ENCODE measurements at places on chromosomes 6 and 20. TPM values are rescaled to one million over a fixed set of nuclear protein-coding genes. Genes with fewer than 3 reads are reported as not detected.

PXDC1 gene
- 7.2 TPM for total RNA-seq

TRIM31 gene
- 0.12 TPM for total RNA-seq

PHF3 gene
- 72.6 TPM for total RNA-seq

GHRH gene
- total RNA-seq: not detected

EYA2 gene
- total RNA-seq: not detected

ANKEF1 gene
- 4.2 TPM for total RNA-seq

- DNase-seq: no peak
These were observed 337.0 kb downstream of the THBS2 start for GRCh38 chr6:168916576-168917211.

DNA sequence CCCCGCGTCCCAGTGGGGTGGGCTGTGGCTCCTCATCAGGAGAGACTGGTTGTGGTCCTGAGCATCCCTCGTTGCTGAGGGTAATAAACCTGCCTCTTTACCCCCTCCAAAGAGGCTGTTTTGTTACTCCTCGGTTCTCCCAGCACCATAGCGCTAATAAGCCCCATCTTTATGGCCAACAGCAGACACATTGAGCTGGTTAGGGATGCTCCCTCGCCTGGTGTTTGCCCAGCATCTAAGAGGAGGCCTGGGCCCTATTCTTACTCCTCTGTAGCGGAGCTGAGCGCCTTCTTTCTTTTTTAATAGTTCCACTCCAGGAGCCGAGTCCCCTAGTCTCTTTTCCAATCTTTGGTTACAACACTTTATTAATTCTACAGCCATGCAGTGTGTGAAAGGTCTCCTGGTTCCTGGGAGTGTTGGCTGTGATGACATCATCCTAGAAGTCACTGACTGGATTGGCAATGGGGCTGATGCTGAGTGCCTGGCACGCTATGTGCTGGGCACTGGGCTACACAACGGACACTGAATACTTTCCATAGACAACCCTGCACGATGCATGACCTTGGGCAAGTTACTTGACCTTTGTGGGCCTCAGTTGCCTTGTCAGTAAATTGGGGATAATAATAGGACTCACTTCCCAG is 50.6 kb upstream of the CCDC167 start:
- no peak for DNase-seq

DNA sequence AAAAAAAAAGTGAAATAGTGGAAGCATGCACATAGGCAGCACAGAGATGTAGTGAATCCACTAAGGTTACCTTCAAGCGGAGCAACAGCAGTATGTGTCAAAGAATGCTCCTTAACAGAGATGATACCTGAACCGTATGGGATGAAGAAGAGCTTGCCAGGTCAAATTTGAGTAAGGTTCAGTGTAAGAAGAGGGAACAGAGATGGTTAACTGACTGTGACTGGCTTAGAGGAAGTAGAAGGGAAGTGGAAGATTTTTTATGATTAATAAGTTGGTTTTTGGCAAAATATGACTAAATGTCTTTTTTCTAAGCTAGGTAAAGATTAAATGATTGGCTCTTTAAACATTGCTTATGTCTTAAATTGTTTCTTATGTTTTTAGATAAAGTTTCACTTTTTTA is 52.6 kb upstream of the C20orf144 start:
- no peak for DNase-seq

DNA sequence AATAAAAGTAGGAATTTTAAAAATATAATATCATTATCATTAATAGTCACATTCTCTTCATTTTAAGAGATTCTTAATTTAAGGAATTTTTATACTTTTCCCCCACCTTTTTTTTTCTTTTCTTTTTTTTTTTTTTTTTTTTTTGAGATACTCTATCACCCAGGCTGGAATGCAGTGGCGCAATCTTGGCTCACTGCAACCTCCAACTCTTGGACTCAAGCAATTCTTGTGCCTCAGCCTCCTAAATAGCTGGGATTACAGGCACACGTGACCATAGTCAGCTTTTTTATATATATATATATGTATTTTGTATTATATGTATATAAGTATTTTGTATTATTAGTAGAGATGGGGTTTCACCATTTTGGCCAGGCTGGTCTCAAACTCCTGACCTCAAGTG is 457.7 kb downstream of the CDKAL1 start:
- DNase-seq: no peak

DNA sequence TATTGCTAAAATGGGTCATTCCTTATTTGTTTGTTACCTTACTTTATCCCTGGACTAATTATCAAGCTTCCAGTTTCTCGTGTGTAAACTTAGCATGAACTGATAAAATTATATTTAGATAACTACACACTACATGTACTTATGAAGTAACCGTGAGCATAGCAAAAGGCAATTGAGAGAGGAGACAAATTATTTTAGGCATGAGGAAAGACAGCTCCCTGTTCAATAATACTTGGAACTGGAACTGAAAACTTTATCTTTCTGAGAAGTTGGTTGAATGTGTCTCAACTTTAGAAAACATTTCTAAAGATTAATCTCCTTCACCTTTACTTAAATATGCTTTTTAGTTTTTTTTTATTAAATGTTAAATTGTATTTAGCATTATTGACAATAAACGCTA is 11.4 kb downstream of the CRISP3 start:
- DNase-seq: no peak

GRCh38 chr6:89449193-89449592 is 16.2 kb downstream of the ANKRD6 start:
- no peak for DNase-seq

DNA sequence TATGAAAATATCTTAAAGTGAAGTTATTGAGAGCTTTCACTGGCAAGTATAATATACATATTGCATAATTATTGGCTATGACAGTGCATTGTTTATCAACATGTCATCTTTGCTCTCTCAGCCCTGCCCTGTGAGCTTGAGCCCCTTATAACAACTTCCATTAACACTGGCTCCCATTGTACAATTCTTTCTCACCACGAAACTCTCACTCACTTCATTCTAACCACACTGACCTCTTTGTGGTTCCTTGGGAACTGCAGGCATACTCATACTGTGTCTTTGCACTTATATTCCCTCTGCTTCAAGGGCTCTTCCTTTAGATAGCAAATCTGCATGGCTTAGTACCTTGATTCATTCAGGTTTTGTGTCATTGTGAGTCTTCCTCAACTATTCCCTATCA is 411.8 kb downstream of the CDKAL1 start:
- peak; percentile 12 for DNase-seq

- DNase-seq: no peak
These were observed 25.3 kb downstream of the NOL4L start for GRCh38 chr20:32559753-32560380.

GRCh38 chr6:85135376-85136094 is 314.3 kb upstream of the NT5E start:
- no peak for DNase-seq

DNA sequence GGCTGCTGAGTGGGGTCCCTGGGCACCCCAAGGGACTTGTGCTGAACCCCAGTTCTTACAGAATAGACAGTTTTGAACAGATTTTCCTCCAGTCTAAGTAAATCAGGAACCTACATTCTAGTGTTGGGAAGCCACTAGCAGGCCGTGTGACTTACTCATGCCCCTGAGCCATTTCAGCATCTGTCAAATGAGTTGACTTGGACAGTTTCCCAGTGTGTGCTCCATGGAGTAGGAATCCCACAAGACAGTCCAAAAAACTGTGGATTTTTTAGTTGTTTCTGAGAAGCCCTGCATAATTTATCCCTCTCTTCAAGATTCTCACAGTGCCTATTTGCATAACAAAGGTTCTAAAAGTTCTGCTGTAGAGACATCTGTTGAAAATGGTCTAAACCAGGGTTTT is 2.1 kb downstream of the GABRR2 start:
- no peak for DNase-seq

DNA sequence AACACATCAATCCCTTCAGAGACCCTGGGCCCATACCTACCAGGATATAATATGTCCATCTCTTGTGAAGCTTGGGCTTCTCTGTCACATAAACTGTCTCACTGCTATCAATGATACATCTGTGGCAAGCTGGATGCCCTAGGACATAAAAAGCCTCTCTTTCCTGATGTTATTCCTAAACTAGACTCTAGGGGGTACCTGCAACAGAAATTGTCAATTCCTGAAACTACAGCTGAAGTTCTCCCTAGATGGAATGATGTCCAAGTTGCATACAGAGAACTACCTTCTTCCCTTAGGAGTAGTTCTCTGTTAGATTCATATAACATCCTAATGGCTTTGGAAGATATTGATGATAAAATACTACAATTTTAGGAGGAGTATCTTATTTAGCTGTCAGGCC is 35.8 kb downstream of the TBX18 start:
- no peak for DNase-seq

GRCh38 chr6:105851606-105852005 is 234.5 kb upstream of the PRDM1 start:
- DNase-seq: no peak

GRCh38 chr20:38617830-38618196 is 16.2 kb downstream of the ARHGAP40 start:
- no peak for DNase-seq

- no peak for DNase-seq
These were observed 26.5 kb downstream of the EIF2S2 start for GRCh38 chr20:34085544-34086040.

DNA sequence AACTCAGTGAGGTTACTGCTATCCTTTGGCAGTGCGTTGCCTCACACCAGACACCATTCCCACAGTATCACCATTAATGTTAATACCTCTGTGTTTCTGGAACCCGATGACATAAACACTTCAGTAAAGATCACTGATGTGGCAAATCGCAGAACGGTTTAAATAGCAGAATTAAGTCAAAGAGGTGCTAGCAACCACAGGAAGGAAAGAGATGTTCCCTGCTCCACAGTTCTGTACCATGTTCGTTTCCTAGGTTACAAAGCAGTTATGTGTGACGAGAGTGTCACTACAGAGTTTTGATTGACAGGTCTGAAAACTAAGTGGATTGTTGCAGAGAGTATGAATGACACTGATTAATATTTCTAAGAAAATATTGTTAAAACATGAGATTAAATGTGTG is 272.3 kb downstream of the KHDRBS2 start:
- no peak for DNase-seq

GRCh38 chr20:62321521-62321948 is 18.7 kb downstream of the ADRM1 start:
- peak; percentile 21 for DNase-seq

DNA sequence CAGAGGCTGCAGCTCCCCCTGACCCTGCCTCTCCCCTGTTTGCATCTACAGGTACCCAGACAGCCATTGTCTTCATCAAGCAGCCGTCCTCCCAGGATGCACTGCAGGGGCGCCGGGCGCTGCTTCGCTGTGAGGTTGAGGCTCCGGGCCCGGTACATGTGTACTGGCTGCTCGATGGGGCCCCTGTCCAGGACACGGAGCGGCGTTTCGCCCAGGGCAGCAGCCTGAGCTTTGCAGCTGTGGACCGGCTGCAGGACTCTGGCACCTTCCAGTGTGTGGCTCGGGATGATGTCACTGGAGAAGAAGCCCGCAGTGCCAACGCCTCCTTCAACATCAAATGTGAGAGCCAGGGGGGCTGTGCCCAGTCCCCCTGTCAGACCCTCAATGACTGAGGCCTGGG is 42.1 kb upstream of the SRF start:
- no peak for DNase-seq

- no peak for DNase-seq
These were observed 11.5 kb downstream of the SRXN1 start for GRCh38 chr20:641516-641875.

DNA sequence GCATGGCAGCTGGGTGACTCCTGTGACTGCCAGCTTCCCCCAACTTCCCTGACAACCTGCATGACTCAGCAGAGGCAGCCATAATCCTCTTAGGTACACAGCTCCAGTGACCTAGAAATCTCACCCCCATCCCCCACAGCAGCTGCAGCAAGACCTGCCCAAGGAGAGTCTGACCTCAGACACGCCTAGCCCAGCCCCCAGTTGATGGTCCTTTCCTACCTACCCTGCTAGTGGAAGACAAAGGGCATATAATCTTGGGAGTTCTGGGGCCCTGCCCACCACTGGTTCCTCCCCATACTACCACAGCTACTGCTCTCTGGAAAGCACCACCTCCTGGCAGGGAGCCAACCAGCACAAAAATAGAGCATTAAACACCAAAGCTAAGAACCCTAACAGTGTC is 90.2 kb downstream of the F13A1 start:
- no peak for DNase-seq

DNA sequence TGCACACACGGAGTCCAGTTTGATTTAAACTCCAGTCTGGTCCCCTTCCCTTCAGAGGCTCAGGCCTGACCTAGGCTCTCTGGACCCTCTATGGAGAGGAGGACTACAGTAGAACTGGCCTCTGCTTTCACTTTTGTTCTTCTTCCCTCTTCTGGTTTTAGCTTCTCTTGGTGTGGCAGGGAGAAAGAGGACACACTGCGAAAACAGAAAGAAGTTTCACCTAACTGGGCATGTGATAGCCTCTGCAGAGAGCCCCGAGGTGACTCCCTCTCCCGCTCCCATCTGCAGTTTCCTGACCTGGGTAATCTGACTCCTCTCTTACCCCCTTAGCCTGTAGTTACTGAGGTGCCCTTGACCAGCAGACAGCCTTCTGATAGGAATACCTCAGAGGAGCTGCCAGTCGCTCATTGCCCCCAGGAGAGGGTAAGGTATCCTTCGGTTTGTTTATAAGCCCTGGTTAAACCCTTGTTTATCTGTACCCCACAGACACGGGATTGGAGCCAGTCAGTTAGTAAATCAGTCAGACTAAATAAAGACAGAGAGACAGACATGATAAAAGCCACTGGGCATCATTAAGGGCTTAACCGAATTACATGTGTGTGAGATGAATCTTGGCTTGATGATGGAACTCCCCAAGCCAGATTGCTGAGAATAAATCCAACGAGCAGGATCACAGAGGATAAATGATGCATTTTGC is 12.0 kb upstream of the DTNBP1 start:
- no peak for DNase-seq

DNA sequence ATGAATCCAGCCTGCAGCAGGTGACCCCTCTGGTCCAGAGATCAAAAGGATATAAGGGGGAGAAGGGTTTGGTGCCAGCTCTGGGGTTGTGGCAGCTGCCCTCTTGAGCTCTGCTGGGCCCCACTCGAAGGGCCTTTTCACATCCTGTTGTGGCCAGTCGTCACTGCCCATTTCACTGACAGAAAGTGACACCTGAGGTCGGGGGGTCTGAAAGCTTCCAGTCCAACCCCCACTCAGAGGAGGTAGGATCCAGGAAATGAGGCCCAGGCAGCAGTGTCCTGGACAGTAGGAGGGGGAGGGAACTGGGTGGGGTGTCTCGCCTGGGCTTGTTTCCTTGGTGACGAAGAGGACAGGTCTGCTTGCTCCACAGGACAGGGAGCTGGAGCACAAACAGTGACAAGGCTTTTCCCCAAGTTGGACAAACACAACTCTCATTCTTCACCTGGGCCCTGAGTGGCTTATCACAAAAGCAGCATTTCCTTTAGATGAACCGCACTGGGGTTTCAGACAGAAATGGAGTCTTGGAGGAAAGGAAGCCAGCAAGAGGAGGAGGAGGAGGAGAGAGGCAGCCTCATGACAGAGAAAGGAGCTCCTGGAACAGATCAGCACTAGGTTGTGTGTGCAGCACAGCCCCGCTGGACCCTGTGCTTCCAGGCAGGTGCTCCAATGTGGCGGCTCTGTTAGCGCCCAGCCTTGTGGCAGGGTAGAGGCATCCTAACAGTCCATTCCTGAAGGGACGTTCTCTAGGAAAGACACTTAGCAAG is 11.0 kb downstream of the FRS3 start:
- no peak for DNase-seq
